ENCODE measurements at places on chromosomes 7 and 10.

- DNase-seq = no peak
These were observed 3.1 kb downstream of the LDB3 start for GRCh38 chr10:86671419-86671818.

GRCh38 chr7:22666732-22667131 is 60.3 kb upstream of the IL6 start:
- no peak for DNase-seq

DNA sequence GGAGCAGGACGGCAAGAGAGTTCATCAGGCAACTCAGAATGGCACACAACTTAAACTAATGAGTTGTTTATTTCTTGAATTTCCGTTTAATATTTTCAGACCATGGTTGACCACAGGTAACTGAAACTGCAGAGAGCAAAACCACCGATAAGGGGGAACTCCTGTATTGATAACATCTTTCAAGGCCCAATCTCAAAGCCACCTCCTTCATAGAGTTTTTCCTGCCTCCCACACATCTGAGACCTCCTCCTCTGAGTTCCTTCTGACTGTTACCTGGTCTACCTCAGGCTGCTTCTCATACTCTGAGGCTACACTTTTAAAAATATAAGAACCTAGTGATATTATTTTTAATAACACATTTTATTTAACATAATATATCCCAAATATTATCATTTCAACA is 341.5 kb upstream of the NPVF start:
- DNase-seq = no peak

DNA sequence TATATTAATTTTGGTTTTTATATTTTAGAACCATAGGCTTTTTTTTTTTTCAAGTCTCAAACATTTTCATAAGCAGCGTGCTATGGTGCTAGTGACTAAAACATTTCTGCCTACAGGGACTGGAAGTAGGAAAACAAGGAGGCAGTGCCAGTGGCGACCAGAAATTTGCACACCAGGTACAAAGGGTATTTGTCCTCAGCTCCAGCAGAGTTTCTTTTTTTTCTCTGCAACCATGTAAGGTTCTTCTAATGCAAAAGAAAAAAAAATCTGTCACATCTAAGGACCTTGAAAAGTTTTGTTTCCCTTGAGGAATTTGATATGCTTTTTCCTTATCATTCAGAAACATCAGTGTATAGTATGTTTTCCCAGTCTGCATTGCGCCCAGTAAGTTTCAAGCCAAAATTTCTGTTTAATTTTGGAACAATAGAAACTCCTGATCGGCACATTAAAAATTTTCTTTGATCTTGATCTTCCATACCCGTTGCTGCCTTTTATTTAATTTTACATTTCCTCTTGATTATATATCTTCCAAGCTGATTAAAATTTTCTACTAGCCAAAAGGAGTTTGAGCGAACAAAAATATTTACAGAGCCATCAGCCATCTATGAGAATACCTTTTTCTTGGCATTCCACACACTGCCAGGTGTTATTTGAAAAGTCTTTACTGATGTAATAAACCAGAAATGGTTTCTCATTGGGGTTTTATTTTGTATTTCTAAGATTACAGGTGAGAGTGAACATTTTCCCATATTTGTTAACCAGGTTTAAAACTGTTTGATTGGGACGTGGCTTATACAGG is 956 bp upstream of the KLHDC10 start:
- no peak for DNase-seq

DNA sequence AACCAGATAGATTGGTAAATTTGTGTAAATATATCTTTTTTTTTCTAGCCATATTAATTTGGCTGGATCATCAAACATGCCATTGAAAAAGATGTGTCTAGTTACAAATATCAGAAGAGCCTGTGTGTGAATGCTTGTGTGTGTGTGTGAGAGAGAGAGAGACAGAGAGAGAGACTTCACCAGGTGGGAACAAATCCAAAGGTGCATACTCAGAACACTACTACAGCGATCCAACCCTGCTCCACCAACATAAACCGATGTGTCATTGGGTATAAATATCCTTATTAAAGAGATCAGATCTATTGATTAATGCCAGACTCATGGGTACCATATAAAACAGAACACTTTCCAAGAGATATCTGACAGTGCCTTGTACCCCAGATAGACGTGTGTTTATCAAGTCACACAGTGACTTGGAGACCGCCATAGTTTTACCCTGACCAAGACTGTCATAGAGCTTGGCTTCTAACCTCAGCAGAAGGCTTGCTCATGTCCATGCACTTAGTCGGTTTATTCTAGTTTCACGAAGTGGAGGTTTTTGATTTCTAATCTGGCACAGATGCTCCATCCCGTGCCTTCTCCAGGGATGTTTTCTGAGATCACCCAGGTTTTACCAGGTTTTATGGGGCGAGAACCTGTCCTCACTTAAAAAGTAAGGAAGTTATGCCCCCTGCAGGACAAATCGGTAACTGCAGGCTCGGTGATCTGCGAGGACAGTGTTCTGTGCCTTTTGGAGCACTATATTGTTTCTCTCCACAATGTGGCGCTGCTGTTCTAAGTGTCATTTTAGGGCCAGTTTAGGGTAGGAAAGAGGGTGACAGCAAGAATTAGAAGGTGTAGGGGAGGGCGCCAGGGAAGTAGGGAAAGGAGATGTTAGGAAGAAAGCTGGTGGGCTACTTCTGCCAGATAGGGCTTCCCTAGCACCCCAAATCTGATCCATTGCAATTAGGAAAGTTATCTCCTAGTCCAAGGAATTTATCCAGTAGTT is 29.3 kb upstream of the WNT8B start:
- DNase-seq = peak; percentile 96

GRCh38 chr7:11192506-11192905 is 218.8 kb downstream of the PHF14 start:
- no peak for DNase-seq

- peak; percentile 33 for DNase-seq
These were observed 107.2 kb upstream of the C10orf90 start for GRCh38 chr10:126777714-126778113.

- no peak for DNase-seq
These were observed 40.0 kb upstream of the AGBL3 start for GRCh38 chr7:134946260-134946659.

DNA sequence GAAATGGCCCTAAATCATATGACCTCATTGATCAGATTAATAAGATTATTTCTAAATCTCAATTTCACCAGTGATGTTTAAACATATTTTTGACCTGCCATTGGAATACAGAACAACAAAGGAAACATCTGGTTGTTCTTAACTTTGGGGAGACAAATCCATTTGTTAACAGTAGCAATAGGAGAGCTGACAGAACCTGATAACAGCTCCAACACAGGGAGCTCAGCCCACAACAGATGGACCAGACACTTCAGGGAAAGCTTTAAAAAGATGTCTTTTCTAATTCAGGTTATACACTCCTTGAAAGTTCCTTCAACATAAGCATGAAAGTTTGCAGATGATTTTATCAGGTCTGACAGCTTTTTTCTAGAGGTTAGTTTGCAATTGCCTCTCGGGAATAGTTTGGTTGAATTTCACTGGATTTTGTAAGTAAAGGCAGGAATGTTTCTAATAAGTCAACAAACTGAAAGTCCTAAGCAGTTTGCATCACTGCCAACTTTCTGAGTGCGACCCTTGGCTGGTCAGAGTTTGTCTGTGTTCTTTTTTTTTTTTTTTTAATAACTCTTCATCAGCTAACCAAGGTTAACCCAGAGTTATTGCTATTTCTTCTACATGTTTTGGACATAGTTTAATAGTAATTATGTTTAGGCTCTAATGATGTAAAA is 6.5 kb upstream of the MET start:
- DNase-seq = no peak

- no peak for DNase-seq
These were observed 90.9 kb upstream of the IKZF1 start for GRCh38 chr7:50213622-50214017.

DNA sequence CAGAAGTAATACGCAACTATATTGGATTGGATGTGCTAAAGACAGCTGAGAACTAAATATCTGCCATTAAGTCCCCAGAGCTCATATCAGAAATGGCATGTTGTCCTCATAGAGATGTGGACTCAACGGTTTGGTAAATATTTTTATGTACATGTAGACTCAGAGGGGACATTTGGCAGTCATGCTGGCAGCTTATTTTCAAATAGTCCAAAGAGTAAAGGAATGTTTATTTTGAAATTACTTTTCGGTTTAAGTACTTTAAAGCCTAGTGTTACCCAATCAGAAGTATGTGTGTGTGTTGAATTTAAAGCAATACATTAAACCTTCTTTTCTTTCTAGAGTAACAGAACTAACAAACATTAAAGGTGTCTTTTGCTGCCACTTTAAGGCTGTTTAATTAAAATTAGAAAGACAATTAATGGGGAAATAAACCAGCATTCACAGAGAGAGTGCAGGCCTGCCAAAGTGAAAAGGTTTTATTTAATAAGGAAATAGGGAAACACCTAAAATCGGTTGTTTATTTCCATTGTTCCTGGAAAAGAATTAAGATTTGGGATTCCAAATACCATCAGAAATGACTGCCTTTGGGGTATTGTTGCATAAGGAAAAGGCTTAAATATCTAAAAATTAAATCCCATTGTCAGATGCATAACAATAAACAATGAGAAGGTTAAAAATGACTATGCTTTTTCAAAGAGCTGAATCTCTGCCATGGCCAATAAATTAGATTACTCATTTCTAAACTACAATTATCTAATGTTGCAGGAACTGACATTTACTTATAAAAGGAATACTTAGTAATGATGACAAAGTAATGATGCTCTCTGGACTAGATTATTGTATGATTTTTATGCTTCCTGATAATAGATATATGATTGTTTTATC is 113.4 kb upstream of the AHR start:
- no peak for DNase-seq

GRCh38 chr7:140773104-140773503 is 76.6 kb downstream of the NDUFB2 start:
- no peak for DNase-seq

DNA sequence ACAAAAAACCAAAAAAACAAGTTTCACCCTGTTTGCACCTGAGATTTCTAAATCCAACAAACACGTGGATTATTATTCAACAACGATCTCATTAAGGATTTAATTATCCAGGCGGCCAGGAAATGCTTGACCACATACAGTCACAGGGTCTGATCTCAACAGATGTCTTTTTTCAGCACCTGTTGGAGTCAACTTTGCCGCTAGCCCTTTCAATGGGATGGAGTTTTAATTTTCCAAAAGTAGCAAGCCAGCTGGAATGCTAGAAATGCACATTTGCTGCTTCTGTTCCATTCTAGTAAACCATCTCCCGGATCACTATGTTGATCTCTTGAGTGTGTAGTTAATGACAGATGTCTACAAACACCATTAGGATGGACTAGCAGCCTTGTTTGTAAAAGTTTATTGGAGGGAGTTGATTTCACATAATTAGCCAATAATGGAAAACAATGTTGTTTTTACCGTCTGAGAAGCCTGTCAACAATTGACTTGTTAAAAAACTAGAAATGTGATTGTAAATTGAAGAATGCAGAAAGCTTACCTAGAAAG is 64.2 kb upstream of the DKK1 start:
- no peak for DNase-seq

GRCh38 chr7:132286836-132287235 is 289.4 kb downstream of the PLXNA4 start:
- DNase-seq = no peak

DNA sequence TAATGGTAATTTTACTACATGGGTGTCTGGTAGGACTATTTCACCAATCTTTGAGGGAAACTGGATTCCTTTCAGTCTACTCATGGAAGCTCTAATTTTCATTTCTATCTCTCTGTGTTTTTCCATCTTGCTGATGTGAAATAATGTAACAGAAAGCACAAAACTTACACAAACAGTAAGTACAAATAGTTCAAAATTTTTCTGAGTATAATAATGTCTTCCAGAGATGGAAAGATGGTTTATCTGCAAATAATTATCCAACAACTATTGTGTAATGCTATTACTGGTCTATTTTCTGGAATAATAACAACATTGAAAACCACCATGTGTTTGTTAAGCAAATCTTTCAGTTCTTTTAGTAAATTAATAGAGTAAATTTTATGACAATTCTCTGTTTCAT is 565.8 kb upstream of the MGMT start:
- no peak for DNase-seq

- DNase-seq = no peak
These were observed 69.1 kb downstream of the ZMIZ1 start for GRCh38 chr10:79137826-79138225.

DNA sequence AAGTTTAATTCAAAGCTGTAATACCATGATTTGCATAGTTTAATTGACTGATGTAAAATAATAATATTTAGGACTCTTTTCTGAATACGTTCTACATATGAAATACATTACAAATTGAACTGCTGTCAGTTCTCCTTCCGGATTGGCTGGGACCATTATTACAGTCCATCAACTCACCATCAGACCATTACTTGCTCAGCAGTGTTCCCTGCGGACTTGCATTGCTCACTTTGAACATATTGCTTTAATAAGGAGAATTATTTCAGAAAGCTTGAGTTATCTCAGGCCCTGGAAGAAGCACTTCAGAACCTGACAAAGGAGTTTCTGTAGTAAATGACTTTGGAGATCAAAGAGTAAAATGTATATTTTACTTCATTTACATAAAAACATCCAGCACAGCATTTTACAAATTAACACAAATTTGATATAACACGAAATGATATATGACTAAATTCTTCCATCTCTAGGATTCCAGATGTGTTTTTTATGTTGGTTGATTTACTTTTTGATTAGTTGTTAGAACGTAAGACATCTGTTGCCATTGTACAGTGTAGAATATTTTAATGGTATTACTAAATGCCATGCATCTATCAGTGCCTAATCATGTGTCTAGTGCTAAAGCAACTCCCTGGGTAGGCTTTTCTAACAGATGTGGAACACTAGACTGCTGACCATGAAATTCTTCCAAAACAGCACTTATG is 418.5 kb upstream of the SEMA3A start:
- no peak for DNase-seq

DNA sequence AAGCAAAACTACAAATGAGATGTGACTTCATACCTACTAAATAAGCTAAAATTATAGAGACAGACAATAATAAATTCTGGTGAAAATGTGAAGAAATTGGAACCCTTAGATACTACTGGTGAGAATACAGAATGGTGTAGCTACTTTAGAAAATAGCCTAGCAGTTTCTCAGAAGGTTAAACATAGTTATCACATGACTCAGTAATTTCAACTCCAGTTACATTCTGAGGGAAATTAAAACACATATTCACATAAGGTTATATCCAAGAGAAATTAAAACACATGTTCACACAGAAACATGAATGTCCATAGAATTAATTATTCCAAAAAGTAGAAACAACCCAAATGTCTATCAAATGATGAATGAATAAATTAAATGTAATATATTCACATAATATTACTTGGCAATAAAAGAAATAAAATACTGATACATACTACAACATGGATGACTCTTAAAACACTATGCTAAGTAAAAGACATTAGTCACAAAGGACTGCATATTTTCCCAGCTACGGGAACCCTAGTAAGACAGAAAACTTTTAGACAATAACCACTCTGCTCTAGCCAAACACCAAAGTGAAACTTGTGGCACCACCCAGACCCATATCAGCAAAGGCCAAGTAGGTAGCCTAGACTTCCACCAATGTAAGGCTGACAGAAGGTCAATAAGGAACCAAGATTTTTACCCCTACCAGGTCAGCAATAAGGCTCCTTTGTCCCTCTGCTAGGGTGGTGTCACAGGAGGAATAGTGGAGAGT is 25.1 kb downstream of the SLC25A40 start:
- no peak for DNase-seq
